ENCODE measurements at places on chromosomes 13 and 19.

GRCh38 chr13:44974056-44974793 is 15.0 kb downstream of the NUFIP1 start:
- no peak for DNase-seq

DNA sequence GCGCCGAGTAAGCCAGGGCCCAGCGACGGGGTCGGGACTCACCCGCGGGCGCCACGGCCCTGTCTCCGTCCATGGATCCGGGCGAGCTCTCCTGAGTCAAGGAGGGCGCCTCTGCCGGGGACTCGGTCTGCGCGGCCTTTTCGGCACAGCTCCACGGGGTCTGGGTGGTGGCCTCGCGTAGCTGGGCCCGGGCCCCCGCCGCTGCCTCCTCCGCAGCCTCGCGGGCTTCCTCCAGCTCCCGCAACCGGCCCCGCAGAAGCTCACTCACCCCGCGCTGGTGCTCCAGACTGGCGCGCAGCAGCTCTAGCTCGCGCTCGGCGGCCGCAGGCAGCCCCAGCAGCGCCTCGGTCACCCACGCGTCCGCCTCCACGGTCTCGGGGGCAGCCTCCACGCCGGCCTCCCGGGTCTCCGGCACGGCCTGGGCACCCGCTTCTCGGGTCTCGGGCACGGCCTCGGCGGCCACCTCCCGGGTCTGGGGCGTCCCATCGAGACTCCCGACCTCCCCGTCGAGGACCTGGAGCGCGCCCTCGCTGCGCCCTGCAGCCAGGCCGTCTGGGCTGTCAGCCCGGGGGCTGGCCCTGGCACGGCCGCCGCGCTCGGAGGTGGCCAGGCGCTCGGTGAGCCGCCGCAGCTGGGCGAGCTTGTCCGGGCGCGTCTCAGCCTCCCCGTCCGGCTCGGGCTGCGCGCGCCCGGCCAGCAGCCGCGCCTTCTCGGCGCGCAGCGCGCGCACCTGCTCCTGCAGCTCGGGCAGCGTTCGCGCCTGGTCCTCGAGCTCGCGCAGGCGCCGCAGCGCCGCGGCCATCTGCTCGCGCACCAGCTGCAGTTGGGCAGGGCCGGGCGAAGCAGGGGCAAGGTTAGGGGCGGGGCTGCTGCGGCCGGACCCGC is 8.4 kb downstream of the KANK3 start:
- DNase-seq = peak; percentile 78

- DNase-seq = no peak
Observed at GRCh38 chr19:34837262-34837661, 64.2 kb upstream of the ZNF599 start.

- no peak for DNase-seq
Observed at GRCh38 chr13:20127262-20127561, 33.6 kb downstream of the GJA3 start.

DNA sequence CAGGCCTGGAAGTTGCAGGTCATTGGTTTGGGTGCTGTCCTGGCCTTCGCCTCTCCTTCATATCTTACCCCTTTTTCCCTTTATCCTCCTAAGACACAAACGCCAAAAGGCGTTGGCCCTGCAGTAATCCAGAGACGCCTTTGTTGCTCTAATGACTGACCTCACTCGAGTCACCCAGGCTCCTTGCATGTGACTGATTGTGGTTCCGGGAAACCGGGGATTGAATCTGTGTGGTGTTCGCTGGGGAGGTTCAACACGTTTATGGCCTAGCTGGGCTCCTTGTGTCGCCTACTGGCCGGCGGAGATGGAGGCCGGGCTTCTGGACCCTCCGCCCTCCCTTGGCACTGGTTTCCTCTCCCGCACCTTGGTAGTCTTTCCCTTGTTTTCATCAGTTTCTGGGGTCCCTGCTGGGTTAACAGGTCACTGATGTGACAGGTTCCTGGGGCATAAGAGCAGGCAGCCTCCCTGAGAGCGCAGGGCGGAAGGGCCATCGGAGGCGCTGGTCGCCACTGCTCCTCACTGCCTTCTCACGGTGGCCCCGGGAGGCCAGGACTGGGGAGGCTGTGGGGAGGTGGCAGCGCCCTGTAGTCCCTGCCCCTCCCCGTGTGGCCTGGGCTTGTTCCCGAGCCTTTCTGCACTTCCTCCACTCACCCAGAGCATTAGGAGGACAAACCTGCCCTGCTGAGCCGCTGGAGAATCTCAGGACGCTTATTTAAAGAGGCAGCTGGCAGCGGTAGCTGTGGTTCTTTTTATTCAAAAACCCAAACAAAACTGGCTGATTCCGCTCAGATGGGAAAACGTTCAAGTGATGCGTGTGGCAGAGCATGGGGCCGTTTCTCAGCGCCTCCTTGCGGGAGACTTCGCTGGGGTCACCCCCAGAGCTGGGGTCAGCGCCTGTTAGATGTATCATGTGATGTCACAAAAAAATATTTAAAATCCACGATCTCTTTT is 18.1 kb upstream of the NDUFS7 start:
- DNase-seq = no peak

DNA sequence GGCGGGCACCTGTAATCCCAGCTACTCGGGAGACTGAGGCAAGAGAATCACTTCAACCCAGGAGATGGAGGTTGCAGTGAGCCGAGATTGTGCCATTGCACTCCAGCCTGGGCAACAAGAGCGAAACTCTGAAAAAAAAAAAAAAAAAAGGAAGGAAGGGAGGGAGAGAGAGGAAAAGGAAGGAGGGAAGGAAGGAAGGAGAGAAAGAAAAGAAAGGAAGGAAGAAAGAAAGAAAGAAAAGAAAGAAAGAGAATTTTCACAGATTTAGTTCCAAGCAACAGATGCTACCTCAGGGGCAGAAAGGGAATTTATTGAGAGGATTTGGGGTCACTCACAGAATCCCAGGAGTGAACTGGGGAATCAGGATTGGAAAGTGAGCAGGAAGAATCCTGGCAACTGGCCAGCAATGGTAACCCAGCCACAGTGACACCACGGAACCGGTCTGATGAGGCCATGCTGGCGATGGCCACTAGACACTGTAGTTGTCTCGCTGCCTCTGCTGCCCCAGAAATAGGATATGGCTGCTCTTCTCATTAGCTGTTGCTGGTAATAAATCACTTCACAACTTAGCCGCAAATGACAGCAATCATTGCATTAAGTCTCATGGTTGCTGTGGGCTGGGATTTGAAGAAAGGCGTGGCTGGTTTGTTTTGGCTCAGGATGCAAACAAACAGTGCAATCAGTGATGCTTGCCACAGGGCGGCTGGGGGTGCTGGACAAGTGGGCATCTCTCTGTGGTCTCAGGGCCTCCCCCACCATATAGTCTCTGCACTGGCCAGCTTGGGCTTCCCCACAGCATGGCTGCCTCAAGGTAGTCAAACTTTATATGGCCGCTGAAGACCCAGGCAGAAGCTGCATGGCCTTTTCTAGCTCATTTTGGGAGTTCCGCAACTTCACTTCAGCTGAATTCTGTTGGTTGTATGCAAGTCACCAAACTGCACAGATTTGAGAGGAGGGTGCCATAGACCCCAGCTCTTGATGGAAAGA is 5.2 kb upstream of the BCAM start:
- DNase-seq = peak; percentile 37

DNA sequence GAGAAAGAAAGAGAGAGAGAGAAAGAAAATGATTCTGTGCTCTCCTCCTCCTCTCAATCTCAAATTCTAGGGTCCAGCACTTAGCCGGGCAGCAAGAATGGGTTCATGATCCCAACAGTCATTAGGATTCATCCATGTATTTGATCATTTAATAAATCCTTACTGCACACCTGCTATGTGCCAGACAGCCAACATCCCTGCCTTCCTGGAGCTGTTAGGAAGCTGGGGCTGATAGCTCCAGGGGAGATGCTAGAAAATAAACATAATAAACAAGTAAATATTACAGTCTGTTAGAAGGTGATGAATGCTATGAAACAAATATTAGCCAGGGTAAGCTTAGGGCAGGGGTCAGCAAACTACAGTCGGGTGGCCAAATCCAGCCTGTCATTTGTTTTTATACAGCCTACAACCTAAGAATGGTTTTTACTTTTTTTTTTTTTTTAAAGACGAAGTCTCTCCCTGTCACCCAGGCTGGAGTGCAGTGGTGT is 9.9 kb upstream of the ACP7 start:
- no peak for DNase-seq

Measured in A673 (cell line).